Cardiac fibroblast (primary cell): ENCODE measurements at places on chromosomes 16 and 17.

GRCh38 chr17:82384730-82385481, 13.3 kb downstream of the UTS2R start:
- DNase-seq: peak; percentile 27

- no peak for DNase-seq
Measured at GRCh38 chr17:42403150-42403549, 14.9 kb upstream of the STAT3 start.

DNA sequence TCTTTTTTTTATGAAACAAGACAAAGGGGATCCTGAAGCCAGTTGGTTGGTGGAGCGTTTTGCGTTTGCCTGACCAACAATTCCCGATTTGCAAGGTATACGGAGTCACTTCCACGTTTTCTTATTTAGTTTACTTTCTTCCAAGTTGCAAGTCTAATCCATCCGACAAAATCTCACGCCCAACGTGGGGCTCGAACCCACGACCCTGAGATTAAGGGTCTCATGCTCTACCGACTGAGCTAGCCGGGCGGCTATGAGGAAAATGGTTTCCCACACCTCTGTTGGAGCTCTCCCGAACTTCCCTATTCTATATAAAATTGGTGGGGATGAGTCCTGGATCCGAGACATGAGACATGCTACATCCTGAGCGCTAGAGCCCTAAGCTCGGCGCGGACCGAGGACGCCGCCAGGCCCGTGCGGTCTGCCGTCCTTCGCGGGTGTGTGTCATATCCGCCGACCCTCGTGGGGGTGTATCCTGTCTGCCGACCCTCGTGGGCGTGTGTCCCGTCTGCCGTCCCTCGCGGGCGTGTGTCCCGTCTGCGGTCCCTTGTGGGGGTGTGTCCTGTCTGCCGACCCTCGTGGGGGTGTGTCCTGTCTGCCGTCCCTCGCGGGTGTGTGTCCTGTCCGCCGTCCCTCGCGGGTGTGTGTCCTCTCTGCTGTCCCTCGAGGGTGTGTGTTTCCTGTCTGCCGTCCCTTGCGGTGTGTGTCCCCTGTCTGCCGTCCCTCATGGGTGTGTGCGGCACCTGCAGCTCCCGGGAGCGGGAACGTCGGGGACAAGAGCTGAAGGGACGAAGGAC, 22.6 kb downstream of the ZNF213 start:
- DNase-seq: peak; percentile 98

- no peak for DNase-seq
Measured at GRCh38 chr16:79482011-79482410, 118.5 kb downstream of the MAF start.

GRCh38 chr17:31802502-31802901, 56.5 kb downstream of the COPRS start:
- peak; percentile 26 for DNase-seq

DNA sequence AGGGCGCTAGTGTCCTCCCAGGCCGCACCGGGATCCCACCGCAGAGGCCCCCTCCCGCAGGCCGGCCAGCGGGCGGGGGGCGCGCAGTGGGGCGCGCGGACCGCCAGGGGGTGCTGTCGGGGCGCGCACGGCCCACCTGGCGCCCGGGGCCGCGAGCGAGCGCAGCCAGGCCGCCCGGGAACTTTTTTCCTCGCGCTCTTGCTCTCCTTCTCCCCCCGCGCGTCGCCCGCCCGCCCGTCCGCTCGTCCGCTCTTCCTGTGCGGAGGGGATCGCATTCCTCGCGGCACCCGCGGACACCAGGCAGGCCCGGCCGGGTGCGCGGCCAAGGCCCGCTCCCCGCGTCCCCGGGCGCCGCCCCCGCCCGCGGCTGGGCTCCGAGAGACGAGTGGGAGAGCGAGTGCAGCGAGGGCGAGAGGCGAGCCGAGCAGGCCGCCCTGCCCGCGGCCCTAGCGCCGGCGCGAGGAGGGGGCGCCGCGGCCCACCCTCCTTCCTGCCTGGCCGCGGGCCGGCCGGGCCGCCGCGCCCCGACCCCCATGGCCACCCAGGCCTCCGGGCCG, at the start of gene RAI1:
RAI1 (plus strand) TSS at position 272 of the 557 bp plus-strand sequence. CDS start 111,491 bp downstream, outside the sequence.
- DNase-seq: peak; percentile 84

GRCh38 chr17:17606416-17607000, 15.0 kb upstream of the PEMT start:
- DNase-seq: no peak

DNA sequence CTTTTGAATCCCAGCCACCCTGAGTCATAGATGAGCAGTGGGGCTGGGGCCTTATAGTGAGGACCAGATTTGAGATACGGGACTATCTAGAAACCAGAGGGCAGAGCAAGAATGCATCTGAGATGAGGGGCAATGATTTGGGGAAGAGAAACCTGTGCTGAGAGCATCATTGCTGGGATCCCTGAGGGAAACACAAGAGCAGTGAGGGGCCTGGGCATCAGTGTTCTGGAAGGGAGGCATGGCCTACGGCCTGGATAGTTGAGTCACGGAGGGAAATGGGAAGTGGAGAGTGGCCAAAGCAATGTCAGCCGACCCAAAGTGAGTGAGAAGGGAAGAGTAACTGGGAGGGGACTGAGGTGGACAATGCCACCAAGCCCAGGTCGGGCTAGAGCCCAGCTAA, 5.2 kb downstream of the CAMTA2 start:
- DNase-seq: no peak

GRCh38 chr17:39781031-39781860, 43.5 kb downstream of the GRB7 start:
- DNase-seq: peak; percentile 13

DNA sequence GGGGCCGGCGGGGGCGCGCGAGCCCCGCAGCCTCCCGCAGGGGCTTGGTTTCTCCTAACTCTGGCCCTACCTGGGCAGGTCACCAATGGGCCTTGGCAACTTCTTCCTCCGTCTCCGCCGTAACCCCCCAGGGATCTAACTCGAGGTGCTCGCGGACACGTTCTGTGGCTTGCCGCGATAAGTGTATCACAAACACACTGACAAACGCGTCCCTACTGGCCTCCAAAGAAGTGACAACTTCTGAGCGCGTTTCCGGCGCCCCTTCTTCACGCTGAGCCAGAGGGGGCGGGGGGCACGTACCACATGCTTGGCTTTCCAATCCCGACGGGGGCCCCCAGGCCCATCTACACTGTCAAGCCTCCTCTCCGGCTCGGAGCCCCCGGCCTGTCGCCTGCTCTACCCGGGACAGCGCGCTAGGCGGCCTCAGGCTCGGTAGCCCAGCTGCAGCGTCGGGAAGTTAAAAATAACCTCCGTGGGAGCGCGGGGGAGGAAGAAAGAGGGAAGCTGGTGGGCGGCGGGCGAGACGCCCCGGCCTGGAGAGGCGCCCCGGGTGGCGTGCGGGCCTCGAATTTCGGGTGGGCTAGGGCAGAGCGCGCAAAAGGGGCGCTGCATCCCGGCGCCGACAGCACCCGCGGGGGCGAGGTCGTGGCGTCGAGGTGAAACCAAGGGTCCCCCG, 725 bp upstream of the SPHK1 start:
- peak; percentile 60 for DNase-seq

- DNase-seq: peak; percentile 45
Measured at GRCh38 chr16:49048557-49048956, 233.1 kb downstream of the CBLN1 start.

DNA sequence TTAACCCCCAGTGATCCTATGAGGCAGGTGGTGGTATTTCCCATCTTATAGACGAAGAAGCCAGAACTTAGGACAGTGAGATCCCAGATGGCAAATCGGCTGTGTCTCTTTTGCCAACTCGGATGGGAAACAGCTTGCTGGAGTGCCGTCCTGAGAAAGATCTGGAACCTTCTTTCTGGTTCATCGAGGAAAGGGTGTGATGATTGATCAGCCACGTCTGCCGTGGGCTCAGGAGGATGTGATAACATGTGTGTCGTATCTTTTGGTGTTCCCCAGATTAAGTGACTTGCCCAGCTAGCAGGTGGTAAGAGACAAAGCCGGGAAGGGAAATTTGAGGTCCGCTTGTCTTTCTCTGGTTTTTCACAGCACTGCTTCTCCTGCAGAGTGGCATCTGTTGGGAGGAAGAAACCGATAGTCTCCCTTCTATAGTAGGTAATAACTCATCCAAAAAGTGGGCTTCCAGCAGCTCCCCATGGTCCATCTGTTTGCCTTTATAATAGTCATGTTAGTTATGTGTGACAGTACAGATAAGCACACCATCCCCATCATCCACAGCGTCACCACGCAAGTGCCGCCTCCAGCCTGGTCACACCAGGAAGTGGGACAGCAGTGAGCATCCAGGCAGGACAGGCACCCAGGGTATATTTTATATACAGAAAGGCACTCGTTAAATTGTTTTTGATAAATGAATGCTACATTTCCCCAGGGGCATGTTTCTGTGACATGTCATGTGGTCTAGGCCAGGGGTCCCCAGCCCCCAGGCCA, 175.5 kb downstream of the KATNIP start:
- DNase-seq: no peak

DNA sequence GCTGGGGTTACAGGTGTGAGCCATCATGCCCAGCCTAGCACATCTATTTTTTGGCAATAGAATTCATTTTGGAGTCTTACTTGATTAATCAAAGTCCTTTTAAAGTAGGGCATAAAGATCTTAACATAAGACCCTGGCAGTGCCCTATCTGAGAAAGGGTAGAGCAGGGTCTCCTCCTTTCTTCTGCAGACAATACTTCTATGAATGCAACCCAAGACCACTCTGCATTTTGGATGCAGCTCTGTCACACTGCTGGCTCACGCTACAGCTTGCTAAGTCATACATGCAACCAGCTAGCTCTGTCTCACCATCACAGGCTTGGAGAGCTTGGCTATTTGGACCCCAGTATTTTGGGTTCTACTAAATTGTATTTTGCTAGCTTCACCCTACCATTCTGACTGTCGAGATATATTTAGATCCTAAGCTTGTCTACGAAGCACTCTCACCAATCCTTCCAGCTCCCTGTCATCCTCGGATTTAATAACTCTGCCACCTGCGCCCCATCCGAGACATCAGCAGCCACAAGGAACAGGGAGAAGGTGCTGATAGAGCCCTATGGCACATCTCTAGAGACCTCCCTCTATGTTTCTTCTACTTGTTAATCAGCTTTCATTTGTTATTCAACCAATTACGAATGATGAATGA, 45.1 kb downstream of the RBFOX3 start:
- no peak for DNase-seq

GRCh38 chr16:13708347-13709120, 211.4 kb upstream of the ERCC4 start:
- no peak for DNase-seq

DNA sequence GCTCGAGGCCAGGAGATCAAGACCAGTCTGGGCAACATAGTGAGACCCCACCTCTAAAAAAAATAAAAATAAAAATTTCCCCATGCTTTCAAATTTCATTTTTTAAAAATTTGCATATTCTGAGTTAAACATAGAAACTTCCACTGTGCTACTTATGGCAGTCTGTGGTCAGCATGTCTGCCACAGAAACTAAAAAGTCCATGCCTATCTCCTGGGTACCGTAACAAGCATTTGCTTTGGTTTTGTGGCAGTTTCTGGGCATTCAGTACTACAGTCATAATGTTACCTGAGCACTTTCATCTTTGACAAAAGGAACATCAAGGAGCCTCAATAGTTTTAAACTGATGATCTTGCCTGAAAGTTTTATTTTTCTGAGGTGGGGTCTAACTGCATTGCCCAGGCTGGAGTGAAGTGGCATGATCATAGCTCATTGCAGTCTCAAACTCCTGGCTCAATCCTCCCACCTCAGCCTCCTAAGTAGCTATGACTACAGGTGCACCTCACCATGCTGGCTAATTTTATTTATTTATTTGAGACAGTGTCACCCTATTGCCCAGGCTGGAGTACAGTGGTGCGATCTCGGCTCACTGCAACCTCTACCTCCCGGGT, 13.2 kb upstream of the ITGA2B start:
- no peak for DNase-seq
